ENCODE measurements at places on chromosomes 3 and 15. TPM values are rescaled to one million over a fixed set of nuclear protein-coding genes. Genes with fewer than 3 reads are reported as not detected.

- H3K4me1 ChIP-seq, result no peaks in the 10 kb centered on the region
- H3K27ac ChIP-seq, result no peak overlapping the region
- no peak for DNase-seq
These were observed 342.9 kb upstream of the PROK2 start for GRCh38 chr3:72127844-72128243.

GRCh38 chr3:102225407-102226132 is 209.2 kb upstream of the ZPLD1 start:
- DNase-seq, result no peak
- no peaks in the 10 kb centered on the region for H3K36me3 ChIP-seq
- no peaks in the 10 kb centered on the region for H3K4me1 ChIP-seq
- no peak overlapping the region for H3K27ac ChIP-seq
- no peak overlapping the region for H3K4me3 ChIP-seq

- no peaks in the 10 kb centered on the region for H3K36me3 ChIP-seq
- H3K27ac ChIP-seq, result no peak overlapping the region
- DNase-seq, result no peak
- H3K4me1 ChIP-seq, result no peaks in the 10 kb centered on the region
- H3K27me3 ChIP-seq, result no peaks in the 10 kb centered on the region
These were observed 139.6 kb downstream of the CMSS1 start for GRCh38 chr3:99957151-99957796.

Gene IQCF5
- total RNA-seq, result not detected

DNA sequence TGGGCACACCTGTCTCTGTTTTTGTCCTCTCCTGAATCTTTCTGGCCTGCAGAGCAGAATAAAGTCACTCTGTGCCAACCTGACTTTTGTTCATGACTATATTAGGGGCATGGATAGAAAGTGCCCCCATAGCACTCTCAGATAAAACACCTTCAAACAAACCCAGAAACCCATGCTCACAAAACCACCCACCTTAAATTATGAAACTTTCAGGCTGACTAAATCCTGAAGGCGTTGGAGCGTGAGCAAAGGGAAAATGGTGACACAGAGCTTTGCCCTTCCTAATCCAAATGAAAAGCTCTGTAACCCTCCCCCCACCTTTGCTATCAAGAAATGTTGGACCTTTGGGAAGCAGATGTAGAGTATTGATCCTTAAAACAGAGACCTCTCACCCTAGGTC is 138.9 kb downstream of the IGF1R start:
- peaks cover 33% of the 10 kb centered on the region for H3K4me1 ChIP-seq
- no peak overlapping the region for H3K4me3 ChIP-seq
- H3K27ac ChIP-seq, result no peak overlapping the region
- no peaks in the 10 kb centered on the region for H3K36me3 ChIP-seq

DNA sequence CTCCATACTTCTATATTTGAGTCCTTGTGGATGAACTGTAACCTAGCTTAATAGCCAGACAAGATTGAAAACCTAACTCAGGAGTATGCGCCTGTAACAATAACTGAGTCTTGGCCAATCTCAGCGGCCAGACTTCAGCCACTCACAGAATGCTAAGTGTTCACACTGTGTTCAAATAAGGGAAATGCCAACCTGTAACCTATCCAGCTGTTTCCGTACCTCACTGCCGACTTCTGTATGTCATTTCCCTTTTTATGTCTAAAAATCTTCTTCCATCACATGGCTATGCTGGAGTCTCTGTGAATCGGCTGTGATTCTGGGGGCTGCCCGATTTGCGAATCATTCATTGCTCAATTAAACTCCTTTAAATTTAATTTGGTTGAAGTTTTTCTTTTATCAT is 169.2 kb downstream of the NFKBIZ start:
- H3K27ac ChIP-seq, result no peak overlapping the region
- DNase-seq, result no peak
- H3K4me3 ChIP-seq, result no peak overlapping the region
- peaks cover 63% of the 10 kb centered on the region for H3K27me3 ChIP-seq

DNA sequence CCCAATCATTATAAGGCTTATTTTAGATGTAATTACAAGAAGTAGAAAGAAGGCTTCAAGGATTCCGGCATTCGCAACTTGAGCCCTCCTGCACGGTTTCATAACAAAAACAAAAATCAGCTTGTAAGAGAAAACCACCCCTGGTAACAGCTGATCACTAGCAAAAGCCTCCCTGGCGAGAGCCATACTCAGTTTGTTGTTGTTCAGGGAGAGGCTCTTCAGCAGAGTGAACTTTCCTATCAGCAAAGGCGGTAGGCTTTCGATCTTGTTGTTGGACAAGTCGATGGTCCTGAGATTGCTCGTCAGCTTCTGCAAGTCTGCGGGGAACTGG is 710 bp downstream of the LRRC57 start:
- H3K27me3 ChIP-seq, result no peaks in the 10 kb centered on the region
- H3K4me3 ChIP-seq, result peak overlapping the region; percentile 100
- DNase-seq, result no peak
- no peak overlapping the region for H3K27ac ChIP-seq

DNA sequence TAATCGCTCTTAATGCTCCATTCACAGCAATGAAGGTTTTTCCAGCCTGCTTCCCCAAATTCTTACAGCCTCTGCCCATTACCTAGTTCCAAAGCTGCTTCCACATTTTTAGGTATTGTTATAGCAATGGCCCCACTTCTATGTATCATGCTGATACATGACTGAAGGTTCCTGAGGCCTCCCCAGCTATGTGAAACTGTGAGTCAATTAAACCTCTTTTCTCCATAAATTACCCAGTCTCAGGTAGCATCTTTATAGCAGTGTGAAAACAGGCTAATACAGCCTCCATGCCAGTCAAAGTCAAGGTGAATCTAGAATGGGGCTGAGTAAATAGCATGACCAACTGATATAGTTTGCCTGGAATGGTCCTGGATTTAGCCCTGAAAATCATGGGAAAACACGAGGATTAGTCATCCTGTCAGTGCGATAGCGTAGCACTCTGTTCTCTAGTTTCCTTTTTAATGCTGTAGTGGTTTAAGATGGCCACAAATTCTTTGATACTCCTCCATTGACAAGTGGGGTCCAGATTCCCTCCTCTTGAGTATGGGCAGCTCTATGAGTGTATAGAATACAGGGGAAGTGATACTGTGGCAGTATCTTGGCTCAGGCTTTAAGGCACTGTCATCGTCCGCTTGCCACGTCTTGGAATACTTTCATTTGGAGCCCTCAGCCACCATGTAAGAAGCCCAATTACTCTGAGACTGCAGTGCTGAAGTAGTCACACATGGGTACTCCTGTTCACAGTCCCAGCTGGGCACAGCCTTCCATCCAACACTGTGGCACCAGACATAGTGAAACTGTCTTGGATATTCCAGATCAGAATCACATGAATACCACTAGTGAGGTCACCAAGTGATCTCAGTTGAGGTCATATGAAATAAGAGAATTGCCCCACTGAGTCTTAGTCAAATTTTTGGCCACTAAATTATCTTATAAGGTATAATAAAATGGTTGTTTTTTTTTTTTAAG is 94.0 kb upstream of the PLCL2 start:
- no peak overlapping the region for H3K27ac ChIP-seq
- peaks cover 17% of the 10 kb centered on the region for H3K4me1 ChIP-seq
- H3K27me3 ChIP-seq, result no peaks in the 10 kb centered on the region
- H3K36me3 ChIP-seq, result no peaks in the 10 kb centered on the region
- DNase-seq, result no peak

GRCh38 chr15:80404057-80404760 is at the start of gene ARNT2:
Gene ARNT2, plus strand, starts transcription at chr15:80404382. Its CDS starts 134 bp downstream, at chr15:80404516.
- peak within 1 kb of the TSS; percentile 85 for H3K27ac ChIP-seq
- peak; percentile 80 for DNase-seq
- H3K27me3 ChIP-seq, result peaks cover 33% of the 10 kb centered on the region
- H3K4me1 ChIP-seq, result no peaks in the 10 kb centered on the region
- H3K36me3 ChIP-seq, result no peaks in the 10 kb centered on the region
- H3K4me3 ChIP-seq, result peak within 1 kb of the TSS; percentile 75

Gene ECE2
- not detected for total RNA-seq

- no peaks in the 10 kb centered on the region for H3K27me3 ChIP-seq
- H3K4me3 ChIP-seq, result no peak overlapping the region
- no peaks in the 10 kb centered on the region for H3K36me3 ChIP-seq
These were observed 996.5 kb downstream of the TUSC7 start for GRCh38 chr3:117706037-117706436.

DNA sequence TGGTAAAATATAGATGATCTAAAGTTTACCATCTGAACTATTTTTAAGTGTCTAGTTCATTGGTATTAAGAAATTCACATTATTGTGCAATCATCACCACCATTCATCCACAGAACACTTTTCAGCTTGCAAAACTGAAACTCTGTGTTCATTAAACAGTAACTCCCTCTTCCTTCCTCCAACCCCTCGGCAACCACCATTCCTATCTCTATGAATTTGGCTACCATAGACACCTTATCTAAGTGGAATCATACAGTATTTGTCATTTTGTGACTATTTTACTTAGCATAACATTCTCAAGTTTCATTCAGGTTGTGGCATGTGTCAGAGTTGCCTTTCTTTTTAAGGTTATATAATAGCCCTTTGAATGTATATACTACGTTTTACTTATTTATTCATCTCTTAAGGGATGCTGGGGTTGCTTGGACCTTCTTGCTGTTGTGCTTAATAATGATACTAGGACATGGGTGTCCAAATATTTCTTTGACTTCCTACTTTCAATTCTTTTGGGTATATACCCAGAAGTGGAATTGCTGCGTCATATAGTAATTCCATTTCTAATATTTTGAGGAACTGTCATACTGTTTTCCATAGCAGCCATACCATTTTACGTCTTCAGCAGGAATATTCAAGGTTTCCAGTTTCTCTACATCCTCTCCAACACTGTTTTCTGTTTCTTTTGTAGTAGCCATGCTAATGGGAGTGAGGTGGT is 20.9 kb downstream of the KAT2B start:
- no peaks in the 10 kb centered on the region for H3K27me3 ChIP-seq
- H3K4me3 ChIP-seq, result no peak overlapping the region
- no peaks in the 10 kb centered on the region for H3K4me1 ChIP-seq
- no peaks in the 10 kb centered on the region for H3K36me3 ChIP-seq
- DNase-seq, result no peak
- no peak overlapping the region for H3K27ac ChIP-seq

All from endodermal cell (in vitro differentiated cells).